Stimulated activated CD8-positive, alpha-beta memory T cell treated with anti-CD3 and anti-CD28 coated beads, Interleukin-4, amount 100 ng/mL, for 48 hours (primary cell): ENCODE measurements at places on chromosomes 12 and 14.
A peak's percentile ranks its signal among the peaks of the same experiment; 100 is the strongest.

GRCh38 chr12:47156167-47156736, 76.5 kb upstream of the AMIGO2 start:
- no peak for DNase-seq

DNA sequence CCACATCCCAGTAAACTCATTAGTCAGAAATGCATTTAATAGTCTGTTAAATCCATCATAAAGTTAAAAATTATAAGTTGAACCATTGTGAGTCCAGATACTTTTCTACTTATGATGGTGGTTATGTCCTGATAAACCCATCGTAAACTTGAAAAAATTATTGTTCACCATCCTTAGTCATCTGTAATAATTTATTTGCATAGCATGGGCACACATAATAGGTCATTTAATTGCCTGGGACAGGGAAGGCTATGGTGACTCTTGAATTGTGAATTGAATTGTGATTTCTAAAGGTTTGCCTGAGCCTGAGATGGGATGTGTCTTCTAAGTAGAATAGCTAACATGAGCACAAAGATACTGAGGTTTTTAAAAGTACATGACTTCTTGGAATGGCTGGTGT, 21.5 kb downstream of the ZDHHC17 start:
- no peak for DNase-seq

DNA sequence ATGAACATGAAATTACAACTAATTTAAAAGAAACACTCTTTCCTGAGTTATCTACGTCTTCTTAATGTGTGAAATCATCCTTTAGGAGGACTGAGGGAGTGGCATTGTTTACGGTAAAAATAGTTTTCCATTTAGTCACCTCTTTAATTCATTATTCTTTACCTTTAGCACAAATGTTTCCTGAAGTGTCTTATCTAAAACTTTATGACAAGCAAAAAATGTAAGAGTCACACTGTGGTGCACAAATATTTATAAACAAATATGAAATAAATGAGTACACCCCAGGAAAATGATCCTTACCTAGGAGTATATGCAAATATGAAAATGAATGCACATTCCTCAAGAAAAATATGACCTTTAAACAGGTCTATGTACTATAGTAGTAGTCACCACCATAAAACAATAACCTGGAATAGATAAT, 104.6 kb downstream of the PTPRR start:
- DNase-seq = no peak

DNA sequence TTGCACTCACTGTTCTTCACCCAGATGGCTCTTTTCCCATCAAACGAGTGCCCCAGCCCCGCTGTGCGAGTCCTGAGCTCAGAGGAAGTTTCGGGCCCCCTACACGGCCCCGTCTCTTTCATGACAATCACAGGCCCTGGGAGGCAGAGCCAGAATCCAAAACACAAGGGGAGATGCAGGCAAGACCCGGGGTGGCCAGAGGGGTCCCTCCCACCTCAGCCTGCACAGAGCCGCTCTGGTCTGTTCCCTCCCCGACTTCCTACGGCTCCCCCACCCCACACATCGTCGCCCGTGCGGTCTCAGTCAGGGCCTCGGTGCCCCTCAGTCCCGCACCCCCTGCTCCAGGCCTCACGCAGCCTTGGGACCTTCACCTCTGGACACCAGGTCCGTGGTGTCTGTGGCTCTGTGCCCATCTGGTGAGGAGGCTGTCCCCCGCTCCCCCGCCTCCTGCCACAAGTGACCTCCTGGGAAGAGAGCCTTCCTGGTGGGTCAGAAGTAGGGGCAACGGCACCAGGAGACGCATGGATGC, 8.9 kb downstream of the GPR132 start:
- no peak for DNase-seq

DNA sequence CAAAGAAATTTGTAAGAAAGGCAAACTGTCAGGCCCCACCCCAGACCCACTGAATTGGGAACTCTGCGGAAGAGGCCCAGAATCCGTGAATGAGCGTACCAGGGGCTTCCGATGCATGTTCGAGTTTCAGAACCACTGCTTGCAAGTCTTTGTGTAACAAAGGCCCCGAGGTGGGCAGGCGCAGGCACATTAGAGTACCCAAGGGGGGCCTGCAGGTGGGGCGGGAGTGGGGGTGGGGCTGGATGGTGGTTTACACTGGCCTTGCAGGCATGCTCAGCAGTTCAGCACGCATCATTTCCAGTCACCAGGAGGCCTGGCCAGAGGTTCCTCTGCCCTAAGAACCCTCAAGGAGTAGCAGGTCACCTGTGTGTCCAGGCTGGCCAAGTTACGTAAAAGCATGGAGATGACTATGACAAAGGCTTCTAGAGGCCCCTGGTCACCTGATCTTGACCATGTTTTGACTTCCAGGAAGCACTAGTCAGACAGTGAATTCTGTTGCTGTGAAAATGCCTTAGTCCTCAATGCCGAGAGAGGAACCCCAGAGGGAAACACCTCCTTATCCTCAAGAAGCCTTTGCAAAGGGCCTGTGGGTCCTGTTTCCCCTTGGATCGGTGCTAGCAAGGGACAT, 33.2 kb upstream of the IRF2BPL start:
- no peak for DNase-seq

DNA sequence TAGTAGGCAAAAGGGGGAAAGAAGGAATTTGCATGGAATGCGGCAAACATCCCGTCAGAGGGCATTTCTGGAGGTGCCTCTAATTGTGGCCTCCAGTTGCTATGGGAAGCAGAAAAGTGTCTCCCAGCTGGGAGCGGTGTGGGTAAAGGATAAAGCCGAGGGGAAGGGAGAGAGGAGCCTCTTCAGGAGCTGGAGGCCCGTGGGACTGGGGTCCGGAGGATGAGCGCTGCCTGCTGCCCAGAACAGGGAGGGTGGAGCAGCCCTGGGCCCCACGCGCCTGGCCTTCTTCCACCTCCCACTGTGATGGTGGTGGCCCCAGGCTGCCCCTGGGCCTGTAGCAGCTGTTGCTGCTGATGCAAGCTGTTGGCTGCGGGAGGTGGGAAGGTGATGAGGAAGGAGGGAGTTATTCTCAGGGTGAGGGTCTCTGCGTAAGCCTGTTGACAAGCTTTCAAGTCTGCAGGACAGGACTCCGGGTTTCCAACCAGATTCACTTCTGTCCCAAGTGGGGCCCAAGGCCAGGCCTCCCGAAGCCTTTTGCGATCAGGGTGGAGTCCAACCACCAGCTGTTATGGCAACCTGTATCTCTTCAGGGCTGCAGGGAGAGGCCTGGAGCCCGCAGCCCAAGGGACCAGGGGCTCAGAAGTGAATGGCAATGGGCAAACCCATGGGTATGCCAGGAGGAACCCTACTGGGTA, 19.1 kb upstream of the PGF start:
- no peak for DNase-seq

GRCh38 chr14:67571275-67571990, 28.6 kb downstream of the PIGH start:
- DNase-seq = peak; percentile 80

DNA sequence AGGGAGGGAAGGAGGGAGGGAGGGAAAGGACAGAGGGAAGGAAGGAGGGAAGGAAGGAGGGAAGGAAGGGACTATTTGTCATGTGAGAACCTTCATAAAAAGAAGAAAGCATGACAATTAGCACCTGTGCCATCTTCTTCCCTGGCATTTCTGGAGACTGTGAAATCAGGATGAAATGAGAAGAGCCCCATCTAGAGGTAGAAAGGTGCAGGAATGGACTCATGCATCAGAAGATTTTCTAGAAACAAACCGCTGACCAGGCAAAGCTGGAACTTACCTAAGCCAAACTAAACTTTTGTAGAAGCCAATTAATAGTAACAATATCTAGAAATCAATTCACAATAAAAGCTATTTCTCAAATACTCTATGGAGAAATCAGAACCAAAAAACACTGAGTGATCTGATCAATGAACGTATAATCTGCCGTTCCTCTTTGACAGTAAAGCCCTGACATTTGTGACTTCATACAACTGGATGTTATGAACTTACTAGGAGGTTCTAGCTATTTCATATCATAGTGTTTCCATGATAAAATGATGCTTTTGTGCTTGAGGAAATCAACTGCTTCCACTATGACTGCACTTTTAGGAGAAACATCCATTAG, 24.4 kb upstream of the CRACR2A start:
- DNase-seq = no peak

DNA sequence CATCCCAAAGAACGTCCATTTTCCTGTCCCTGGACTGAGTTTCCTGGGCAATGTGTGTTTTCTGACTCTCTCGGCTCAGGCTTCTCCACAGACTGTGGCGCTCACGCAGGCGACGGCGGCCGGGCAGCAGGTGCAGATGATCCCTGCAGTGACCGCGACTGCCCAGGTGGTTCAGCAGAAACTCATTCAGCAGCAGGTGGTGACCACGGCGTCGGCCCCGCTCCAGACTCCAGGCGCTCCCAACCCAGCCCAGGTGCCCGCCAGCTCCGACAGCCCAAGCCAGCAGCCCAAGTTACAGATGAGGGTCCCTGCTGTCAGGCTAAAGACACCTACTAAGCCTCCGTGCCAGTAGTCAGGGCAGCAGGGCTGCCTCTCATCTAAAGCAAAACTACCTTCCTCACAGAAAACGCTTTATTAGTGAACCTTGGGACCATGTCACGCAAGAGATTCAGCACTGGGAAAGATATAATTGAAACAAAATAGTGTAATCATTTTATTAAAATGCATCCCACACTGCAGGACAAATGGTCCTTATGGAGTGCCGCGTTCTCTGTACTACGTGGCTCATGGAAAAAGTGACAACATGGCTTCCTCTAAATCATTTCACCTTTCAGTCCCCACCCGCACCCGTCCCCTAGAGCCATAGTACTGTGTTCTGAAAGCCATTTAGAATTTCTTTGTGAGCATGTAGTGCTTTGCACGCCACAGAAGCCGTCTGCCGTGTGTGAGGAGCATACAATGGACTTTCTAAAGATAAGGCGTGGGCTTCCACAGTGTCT, 66.6 kb downstream of the DDX51 start:
- DNase-seq = no peak

DNA sequence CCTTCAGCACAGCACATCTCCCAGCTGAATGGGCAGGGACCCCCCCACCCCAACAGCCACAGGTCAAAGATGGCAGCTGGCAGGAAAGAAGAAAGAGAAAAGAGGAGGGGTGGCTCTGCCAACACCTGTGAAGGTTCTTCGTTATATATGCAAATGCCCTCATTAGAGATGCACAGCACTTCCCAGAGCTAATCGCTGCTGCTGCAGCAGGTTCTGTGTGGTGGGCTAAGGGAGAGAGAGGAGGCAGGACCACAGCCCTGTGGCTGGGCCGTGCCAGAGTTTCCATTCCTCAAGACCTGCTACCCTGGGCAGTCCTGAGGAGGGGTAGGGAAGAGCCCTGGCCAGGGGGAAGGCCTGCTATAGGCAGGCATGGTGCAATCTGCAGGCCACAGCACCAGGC, 28.7 kb downstream of the SMUG1 start:
- DNase-seq = no peak

DNA sequence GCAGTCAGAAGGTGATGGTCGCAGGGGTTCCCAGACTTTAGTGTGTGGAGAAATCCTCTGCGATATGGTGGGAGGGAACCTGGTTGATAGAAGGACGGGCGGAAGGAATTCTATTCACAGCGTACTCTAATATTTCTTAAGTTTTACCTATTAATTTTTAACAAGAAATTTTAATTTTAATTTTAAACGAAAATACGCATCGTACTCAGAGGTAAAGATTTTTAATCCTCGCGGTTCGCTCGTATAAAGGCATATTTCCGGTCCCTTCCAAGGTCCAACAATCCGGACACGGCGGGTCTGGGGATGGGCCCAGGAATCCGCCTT, 338 bp upstream of the SLC48A1 start:
- DNase-seq = no peak

GRCh38 chr14:81165188-81165587, 55.6 kb downstream of the GTF2A1 start:
- no peak for DNase-seq

DNA sequence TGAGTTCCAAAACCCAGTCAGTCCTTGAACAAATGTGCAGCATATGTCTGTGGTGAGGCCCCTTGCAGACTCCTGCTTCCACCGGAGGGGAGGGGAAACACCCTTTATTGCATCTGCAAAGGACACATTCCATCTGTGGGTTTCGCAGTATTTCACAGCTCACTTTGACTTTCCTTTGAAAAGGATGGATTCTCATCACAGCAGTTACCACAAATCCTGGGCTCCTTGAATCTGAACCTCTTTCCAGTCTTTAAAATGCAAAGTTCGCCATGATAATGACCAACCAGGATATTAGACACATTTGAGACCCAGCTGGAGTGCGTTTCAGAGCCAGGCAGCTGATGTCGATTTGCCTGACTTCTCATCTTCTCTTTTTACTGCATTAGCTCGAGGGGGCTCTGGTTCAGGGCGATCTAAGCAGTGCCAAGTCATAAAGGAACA, 242.4 kb downstream of the SLC15A4 start:
- no peak for DNase-seq
